ENCODE measurements at places on chromosomes 6 and 20. TPM values are rescaled to one million over a fixed set of nuclear protein-coding genes. Genes with fewer than 3 reads are reported as not detected.

DNA sequence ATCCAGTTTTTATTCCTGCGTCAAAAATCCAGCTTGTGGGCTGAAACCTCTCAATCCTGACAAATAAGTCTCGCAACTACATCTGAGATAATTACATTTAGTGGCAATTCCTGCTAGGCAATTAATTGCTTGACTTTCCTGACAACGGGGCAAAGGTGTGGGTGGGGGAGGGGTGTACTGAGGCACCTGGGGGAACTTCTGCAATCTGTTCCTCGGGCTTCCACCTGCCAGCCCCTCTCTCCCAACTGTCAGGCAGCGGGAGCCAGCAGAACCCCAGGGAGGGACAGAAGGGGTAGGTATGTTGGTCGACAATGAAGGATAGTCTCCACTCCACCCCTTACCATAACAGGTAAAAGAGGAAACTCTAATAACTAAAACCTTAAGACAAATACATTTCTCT, 6.8 kb downstream of the C6orf52 start:
- no peaks in the 10 kb centered on the region for H3K36me3 ChIP-seq
- H3K4me3 ChIP-seq = no peak overlapping the region
- H3K27ac ChIP-seq = no peak overlapping the region

- H3K4me1 ChIP-seq = peaks cover 5% of the 10 kb centered on the region
- no peaks in the 10 kb centered on the region for H3K36me3 ChIP-seq
- DNase-seq = no peak
These were observed 5.3 kb downstream of the MMP9 start for GRCh38 chr20:46013829-46014516.

GRCh38 chr20:5504061-5504739, 187.4 kb upstream of the PROKR2 start:
- H3K4me3 ChIP-seq = no peak overlapping the region
- no peak overlapping the region for H3K27ac ChIP-seq
- H3K27me3 ChIP-seq = peaks cover 10% of the 10 kb centered on the region
- DNase-seq = no peak
- H3K36me3 ChIP-seq = no peaks in the 10 kb centered on the region

- H3K4me1 ChIP-seq = no peaks in the 10 kb centered on the region
- DNase-seq = no peak
- H3K27ac ChIP-seq = no peak overlapping the region
- H3K27me3 ChIP-seq = no peaks in the 10 kb centered on the region
- no peaks in the 10 kb centered on the region for H3K36me3 ChIP-seq
These were observed 76.9 kb downstream of the FIG4 start for GRCh38 chr6:109767961-109768360.

GRCh38 chr6:143260857-143261256, 189.6 kb downstream of the ADAT2 start:
- no peaks in the 10 kb centered on the region for H3K36me3 ChIP-seq
- no peaks in the 10 kb centered on the region for H3K27me3 ChIP-seq
- H3K4me3 ChIP-seq = no peak overlapping the region
- no peak overlapping the region for H3K27ac ChIP-seq
- no peak for DNase-seq

- H3K4me1 ChIP-seq = peaks cover 50% of the 10 kb centered on the region
- H3K27me3 ChIP-seq = no peaks in the 10 kb centered on the region
- peak overlapping the region; percentile 90 for H3K27ac ChIP-seq
- H3K4me3 ChIP-seq = no peak overlapping the region
- peak; percentile 42 for DNase-seq
These were observed 1.7 kb upstream of the DYNLT1 start for GRCh38 chr6:158646023-158646910.

- no peaks in the 10 kb centered on the region for H3K36me3 ChIP-seq
- no peak for DNase-seq
- no peaks in the 10 kb centered on the region for H3K27me3 ChIP-seq
- H3K4me1 ChIP-seq = peaks cover 5% of the 10 kb centered on the region
- H3K27ac ChIP-seq = no peak overlapping the region
- no peak overlapping the region for H3K4me3 ChIP-seq
These were observed 63.9 kb upstream of the AKAP12 start for GRCh38 chr6:151175662-151176445.

DNA sequence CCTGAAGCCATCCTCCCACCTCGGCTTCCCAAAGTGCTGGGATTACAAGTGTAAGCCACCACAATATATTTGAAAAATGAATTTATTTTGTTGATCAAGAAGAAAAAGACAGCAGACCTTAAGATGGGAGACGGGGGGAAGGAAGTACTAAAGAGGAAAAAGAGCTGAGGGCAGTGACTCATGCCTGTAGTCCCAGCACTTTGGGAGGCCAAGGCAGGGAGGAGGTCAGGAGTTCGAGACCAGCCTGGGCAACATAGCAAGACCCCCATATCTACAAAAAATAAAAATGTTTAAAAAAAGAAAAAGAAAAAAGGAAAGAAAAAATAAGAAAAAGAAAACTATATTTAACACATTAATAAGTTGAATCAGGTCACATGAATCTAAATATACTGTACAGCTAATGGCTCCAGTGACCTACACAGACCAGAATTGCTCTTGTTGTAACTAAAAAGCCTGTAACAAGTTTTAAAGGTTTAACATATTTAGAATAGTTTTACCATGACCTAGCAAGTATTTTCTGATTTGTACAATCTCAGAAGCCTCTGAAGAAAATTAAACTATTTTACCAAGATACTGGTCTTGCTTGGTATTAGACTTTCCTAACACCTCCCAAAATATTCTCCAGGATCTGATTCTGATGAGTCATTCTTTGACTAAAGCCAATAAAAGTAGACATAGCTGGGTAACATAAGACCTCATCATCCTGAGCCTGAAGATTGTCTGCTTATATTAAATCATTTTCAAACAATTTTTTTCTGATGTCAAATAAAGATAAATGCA, 4.3 kb upstream of the AKIRIN2 start:
- H3K27me3 ChIP-seq = no peaks in the 10 kb centered on the region
- no peaks in the 10 kb centered on the region for H3K4me1 ChIP-seq
- no peak overlapping the region for H3K4me3 ChIP-seq
- no peaks in the 10 kb centered on the region for H3K36me3 ChIP-seq
- H3K27ac ChIP-seq = no peak overlapping the region

DNA sequence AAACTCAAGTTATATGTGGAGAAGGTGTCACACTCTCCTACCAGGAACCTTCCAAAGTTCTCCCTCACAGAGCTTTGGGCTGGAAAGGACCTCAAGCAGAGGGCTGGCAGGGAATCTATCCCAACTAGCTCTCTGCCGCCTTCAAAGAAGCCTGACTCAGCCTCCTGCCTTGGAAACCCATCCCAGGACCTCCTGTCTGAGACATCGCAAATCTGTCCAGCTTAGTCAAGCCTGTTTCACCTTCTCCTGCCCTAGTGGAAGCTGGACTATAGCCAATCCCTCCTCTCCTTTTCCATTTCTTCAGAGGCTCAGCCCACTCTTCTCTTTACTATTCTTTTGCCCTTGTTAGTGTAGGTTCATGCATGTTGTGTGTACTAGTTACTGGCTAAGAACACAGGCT, 48.2 kb upstream of the FOXP4 start:
- no peak overlapping the region for H3K4me3 ChIP-seq
- no peaks in the 10 kb centered on the region for H3K4me1 ChIP-seq
- H3K36me3 ChIP-seq = no peaks in the 10 kb centered on the region

- H3K4me3 ChIP-seq = no peak overlapping the region
- peaks cover 5% of the 10 kb centered on the region for H3K27me3 ChIP-seq
- H3K4me1 ChIP-seq = no peaks in the 10 kb centered on the region
- no peak for DNase-seq
- H3K27ac ChIP-seq = no peak overlapping the region
These were observed 20.7 kb downstream of the EBF4 start for GRCh38 chr20:2713285-2713684.

DNA sequence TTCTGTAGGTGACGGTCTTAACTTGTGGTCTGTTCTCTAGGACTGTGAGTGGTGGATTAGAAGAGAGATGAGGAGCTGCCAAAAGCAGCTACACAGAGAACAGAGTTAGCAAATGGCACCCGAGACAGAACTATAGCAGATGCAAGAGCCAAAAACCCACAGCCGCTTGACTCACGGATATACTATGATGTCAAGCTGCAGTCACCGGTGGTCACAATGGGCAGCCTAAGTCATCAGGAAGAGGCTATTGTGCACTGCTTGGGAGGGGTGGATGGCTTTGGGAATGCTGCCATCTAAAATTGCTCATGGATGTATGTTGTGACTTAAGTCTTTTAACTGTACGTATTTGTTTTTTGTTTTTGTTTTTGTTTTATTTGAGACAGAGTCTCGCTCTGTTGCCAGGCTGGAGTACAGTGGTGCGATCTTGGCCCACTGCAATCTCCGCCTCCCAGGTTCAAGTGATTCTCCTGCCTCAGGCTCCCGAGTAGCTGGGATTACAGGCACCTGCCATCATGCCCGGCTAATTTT, at the start of gene GTSF1L:
GTSF1L (minus strand) TSS at position 192 of the 528 bp plus-strand sequence. CDS start 308 bp downstream, outside the sequence.
- DNase-seq = no peak
- H3K27me3 ChIP-seq = peaks cover 2% of the 10 kb centered on the region
- no peak within 1 kb of the TSS for H3K4me3 ChIP-seq
- H3K36me3 ChIP-seq = no peaks in the 10 kb centered on the region
- no peaks in the 10 kb centered on the region for H3K4me1 ChIP-seq

DNA sequence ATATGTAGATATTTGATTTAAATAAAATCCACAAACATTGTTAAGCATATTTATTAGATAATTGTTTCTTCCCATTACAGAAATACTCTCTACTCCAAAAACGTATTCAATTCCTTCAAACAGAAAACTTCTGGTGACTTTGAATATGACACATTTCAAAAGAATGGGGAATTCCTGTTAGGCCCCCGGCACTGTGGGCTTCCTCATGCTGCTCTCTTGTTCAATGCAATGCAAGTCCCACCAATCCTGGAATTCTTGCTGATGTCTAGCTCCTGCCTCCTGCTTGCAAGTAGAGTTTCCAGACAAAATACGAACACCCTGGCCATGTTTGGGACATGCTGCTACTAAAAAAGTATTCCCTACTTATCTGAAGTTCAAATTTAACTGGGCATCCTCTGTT, 544.1 kb downstream of the QKI start:
- no peak for DNase-seq
- no peaks in the 10 kb centered on the region for H3K36me3 ChIP-seq
- H3K27me3 ChIP-seq = no peaks in the 10 kb centered on the region
- H3K4me1 ChIP-seq = no peaks in the 10 kb centered on the region

GRCh38 chr6:139146317-139146726, 11.4 kb downstream of the HECA start:
- no peak for DNase-seq
- no peak overlapping the region for H3K27ac ChIP-seq
- no peaks in the 10 kb centered on the region for H3K36me3 ChIP-seq
- peaks cover 35% of the 10 kb centered on the region for H3K4me1 ChIP-seq
- H3K27me3 ChIP-seq = no peaks in the 10 kb centered on the region
- H3K4me3 ChIP-seq = no peak overlapping the region

DNA sequence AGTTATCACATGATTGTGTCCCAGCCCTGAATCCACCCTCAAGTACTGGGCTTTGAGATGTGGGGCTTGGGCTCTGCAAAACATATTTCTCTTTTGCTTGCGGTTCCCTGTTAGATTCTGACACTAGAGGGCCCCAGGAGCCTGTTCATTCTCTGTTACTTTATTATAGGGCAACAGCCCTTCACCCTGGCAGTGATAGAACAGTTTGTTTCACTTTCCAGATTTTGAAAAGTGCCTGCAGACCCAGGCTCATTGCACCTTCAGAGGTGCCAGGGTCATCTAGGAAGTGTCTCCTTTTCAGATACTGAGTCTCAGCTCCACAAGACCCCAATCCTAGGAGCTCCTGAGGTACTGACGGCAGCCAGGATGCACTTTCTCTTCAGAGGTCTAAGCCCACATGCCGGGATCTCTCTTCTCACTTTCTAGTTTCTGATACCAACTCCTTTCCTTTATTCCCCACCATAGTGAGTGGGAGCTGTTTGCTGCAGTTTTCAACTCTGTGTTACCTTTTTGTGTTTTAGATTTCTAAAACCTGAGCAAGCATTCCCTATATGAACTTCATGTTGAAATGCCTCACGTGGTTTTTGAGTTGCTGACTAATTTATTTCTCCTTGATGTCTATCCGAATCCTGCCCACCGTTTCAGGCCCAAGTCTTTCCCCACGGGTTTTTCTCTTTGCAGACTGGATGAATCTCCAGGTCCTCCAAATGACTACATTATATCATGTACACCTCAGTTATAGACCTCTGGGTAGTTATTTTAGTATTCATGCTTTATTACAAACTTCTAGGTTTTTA, 10.9 kb downstream of the ABT1 start:
- no peaks in the 10 kb centered on the region for H3K4me1 ChIP-seq
- H3K36me3 ChIP-seq = no peaks in the 10 kb centered on the region
- H3K4me3 ChIP-seq = no peak overlapping the region

DNA sequence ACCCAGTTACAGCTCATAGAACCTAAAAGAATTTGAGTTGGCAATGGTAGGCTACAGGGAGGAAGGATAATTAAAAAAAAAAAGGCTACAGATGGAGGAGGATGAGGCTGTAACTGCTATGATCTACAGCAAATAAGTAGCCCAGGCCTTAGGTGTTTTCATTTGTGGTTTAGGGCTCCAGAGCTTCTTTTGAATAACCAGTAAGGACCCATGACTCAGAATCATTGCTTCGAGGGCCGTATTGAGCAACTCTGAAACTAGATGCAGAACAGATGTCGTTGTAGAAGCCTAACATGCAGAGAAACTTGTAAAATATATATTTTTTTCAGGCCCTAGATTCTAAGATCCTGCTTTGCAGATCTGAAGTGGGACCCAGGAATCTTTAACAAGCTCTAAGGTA, 19.0 kb upstream of the ASIP start:
- H3K27me3 ChIP-seq = peaks cover 5% of the 10 kb centered on the region
- no peak overlapping the region for H3K27ac ChIP-seq
- H3K4me1 ChIP-seq = peaks cover 4% of the 10 kb centered on the region
- no peak overlapping the region for H3K4me3 ChIP-seq
- DNase-seq = no peak
- no peaks in the 10 kb centered on the region for H3K36me3 ChIP-seq

DNA sequence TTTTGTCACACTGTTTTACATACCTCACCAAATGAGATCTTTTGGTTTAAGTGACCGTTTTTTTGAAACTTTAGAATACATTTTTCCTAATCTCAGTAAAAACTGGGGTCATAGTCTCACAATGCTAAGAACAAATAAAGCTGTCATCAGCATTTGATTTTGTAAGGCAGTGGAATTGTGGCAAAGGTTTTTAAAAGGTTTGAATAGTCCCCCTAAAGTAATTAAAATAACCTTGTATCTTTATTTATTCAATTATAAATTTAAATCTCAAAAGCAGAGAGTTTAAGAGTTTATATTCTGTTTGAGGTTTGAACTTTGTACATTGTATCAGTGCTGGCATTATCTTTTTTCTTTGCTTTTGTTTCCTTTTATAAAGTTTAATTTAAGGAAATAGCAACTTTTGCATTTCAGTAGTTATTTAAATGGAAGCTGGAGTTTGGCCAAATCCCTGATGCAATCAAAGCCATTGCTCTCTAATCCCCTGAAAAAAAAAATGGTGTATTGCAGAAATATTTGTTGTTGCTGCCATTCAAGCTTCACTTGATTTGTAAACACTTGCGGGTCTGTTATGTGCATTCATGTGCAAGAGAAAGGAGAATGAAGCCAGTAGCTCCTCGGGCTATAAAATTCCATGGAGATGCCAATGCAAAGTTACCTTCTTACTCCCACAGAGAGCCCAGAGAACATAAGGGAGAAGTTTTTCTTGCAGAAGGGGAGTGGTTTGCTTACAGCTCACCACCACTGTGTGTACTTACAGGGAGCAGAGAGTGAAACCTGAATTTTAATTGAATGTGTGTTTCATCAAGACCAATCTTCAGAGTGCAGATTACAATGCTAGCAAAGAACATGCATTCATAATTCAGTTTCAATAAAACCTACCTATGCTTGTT, 391.8 kb downstream of the ARHGAP18 start:
- no peaks in the 10 kb centered on the region for H3K36me3 ChIP-seq
- no peak for DNase-seq
- H3K4me3 ChIP-seq = no peak overlapping the region
- H3K27ac ChIP-seq = no peak overlapping the region

AK9 gene
- 0.94 TPM for polyA plus RNA-seq

CST5 gene
- polyA plus RNA-seq = not detected

ECT2L gene
- not detected for polyA plus RNA-seq

MATN4 gene
- polyA plus RNA-seq = not detected

ANKRD66 gene
- not detected for polyA plus RNA-seq

IPCEF1 gene
- polyA plus RNA-seq = 0.03 TPM

AAR2 gene
- 29.5 TPM for polyA plus RNA-seq

JAG1 gene
- polyA plus RNA-seq = 82.1 TPM
